Activated naive CD4-positive, alpha-beta T cell treated with anti-CD3 and anti-CD28 coated beads for 36 hours (primary cell): ENCODE measurements at places on chromosomes 12 and 14. TPM values are rescaled to one million over a fixed set of nuclear protein-coding genes. Genes with fewer than 3 reads are reported as not detected.

CHGA gene
- not detected for total RNA-seq

FZD10 gene
- not detected for total RNA-seq

POTEM gene
- not detected for total RNA-seq

FOXA1 gene
- not detected for total RNA-seq
